ENCODE measurements at places on chromosomes 16 and 17.

DNA sequence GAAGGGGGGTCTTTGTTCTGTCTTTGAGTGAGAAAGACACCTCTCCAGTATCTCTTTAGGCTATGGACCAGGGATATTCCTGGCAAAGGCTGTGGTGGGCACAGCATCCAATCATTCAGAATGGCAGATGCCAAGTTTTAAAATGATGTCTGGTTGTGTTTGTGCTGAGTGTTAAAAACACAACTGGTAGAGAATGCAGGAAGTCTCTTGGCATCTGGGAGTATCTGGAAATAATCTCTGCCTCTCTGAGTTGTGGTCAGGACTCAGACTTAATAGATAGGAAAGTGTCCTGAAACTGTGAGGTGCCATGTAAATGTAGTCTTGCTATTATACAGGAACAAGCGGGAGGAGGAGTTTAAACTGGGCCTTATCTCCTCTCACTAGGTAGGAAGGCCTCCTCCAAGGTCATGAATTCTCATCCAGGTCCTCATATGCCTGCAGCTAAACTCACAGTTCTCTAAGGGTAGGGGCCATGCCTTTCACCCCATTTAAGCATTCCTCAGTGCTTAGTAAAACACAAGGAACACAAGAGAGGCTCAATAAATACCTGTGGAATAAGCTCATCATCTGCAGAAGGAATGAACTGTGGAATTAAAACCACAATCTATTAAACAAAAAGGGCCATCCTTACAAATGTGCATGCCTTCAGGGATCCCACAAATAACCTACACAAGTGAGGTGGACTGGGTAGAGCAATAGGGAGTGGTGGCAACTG is 317.6 kb downstream of the CBLN1 start:
- no peaks in the 10 kb centered on the region for H3K27me3 ChIP-seq
- DNase-seq = no peak
- H3K27ac ChIP-seq = peak overlapping the region; percentile 45

DNA sequence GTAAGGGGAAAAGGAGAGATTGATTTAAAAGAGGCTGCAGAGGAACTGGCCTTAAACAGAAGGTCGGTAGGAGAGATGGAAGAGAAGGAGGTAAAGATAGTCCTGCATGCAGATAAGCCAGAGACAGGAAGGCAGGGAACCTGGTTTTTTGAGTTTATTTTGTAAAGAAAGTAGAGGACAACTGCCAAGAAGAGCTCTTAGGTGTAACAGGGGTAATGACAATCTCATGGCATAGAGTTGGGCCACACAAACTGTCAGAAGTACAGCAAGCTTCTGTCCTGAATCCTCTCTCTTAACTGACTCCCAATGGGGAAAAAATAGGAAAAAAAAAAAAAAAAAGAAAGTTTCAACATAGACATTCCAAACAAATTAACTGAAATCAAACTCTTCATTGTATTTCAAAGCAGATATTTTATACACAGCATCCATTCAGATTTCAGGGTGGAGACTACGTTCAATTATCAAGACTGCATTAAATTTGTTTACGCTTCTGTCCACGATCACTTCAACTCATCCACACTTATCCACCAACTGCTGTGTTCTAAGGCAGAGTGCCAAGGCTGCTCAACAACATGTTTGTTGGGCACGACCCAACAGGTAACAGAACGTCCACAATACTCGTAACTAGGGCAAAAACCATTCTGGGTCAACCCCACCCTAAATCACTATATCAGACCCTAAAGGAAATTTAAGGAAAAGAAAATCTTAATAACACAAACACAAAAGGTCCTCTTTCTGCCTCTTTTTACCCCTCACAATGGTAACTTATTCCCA is 34.9 kb downstream of the USP31 start:
- DNase-seq = no peak
- H3K27ac ChIP-seq = no peak overlapping the region
- H3K4me1 ChIP-seq = no peaks in the 10 kb centered on the region
- no peak overlapping the region for H3K4me3 ChIP-seq

DNA sequence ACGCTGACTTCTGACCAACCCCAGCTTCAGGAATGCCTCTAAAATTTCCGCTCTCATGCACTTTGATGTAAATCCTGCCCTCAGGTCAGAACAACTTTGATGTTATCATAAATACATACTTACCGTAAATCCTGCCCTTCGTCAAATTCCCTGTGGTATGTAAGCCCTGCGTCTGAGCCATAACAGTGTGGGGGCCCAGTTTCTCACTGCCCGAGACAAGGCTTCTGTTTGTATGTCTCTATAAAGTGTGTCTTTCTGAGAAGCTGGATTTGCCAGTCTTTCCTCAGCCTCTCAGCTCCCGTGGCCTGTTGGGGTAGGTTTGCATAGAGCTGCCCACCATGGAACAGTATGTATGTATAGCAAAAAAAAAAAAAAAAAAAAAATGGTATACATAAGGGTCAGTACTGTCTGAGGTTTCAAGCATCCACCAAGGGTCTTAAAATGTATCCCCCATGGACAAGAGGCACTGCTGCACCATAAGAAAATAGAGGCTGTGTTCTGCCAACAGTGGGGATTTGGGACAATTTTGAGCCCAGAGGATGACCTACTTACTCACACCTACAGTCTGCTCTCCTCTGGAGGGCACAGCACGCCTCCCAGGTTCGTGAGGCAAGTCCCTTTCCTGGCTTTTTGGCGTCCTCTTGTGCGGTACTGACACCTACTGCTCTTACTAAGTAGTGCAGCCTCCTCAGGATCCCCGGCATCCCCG is 17.5 kb downstream of the PRMT7 start:
- H3K36me3 ChIP-seq = no peaks in the 10 kb centered on the region
- peak; percentile 80 for DNase-seq
- no peak overlapping the region for H3K4me3 ChIP-seq

DNA sequence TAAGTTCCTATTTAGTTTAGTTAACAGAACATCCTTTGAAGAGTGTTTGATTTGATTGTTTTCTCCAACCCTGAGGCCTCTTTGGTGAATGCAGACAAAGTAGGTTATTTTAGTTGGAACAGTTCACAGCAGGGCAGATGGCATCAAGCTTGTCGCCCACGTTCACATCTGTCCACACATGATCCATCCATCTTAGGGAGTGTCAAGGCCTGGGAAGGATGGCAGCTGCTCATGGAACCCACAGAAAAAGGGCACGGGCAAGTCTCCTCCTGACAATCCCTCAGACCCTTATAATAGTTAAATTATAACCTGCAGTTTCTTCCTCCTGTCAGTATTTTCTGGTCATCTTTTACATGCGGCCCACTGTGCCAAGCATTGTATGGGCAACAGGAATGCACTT is 60.2 kb downstream of the KNOP1 start:
- H3K27ac ChIP-seq = no peak overlapping the region
- DNase-seq = no peak
- no peaks in the 10 kb centered on the region for H3K27me3 ChIP-seq
- no peaks in the 10 kb centered on the region for H3K36me3 ChIP-seq

GRCh38 chr17:51702963-51703360 is 442.6 kb downstream of the UTP18 start:
- no peak for DNase-seq
- no peaks in the 10 kb centered on the region for H3K36me3 ChIP-seq
- no peak overlapping the region for H3K27ac ChIP-seq
- H3K4me3 ChIP-seq = no peak overlapping the region
- no peaks in the 10 kb centered on the region for H3K4me1 ChIP-seq

DNA sequence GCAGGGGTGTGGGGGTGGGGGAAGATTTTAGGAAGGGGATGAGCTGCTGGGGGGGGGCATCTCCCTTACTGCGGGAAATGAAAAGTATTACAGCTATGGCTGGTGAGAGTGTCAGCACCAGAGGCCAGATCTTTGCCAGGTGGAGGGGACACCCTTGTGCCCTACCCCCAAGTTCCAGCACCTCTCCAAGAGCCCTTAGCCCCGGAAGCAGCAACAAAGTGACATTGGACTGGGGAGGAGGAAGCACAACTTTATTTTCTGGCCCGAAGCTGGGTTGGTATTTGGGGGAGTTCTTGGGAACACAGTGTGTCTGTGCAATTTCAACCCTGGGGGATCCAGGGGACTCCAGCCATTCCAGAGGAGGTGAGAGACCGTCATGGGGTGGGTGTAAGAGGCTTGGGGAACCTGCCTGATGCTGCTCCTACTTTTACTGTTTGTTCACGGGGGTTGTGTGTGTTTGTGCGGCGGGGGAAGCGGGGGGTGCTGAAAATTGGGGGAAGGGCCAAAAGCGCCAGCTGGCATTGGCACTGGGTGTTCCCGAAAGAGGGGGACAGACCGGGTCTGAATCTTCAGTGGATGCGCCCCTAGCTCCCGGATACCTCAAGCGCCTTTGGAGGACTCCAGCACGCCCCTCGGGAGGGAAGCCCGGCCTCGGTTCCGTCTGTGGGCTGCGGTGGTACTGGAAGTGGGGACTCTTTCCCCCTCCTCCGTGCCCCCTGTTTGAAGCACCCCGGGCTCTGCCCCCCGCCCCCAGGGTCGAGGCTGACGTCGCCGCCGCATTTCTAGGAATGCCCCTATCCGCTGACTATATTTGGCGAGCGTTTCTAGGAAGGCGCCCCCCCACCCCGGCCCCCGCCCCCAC is 230.3 kb downstream of the MRTFB start:
- H3K27ac ChIP-seq = peak overlapping the region; percentile 76
- peak overlapping the region; percentile 86 for H3K4me3 ChIP-seq
- H3K27me3 ChIP-seq = peaks cover 23% of the 10 kb centered on the region
- DNase-seq = peak; percentile 38
- peaks cover 30% of the 10 kb centered on the region for H3K4me1 ChIP-seq
- H3K36me3 ChIP-seq = no peaks in the 10 kb centered on the region

- no peak overlapping the region for H3K4me3 ChIP-seq
- no peaks in the 10 kb centered on the region for H3K27me3 ChIP-seq
- H3K27ac ChIP-seq = no peak overlapping the region
- H3K4me1 ChIP-seq = peaks cover 4% of the 10 kb centered on the region
Measured at GRCh38 chr17:4422864-4423263, 10.9 kb upstream of the SPNS3 start.

GRCh38 chr17:4467287-4467686 is 31.4 kb upstream of the SPNS2 start:
- H3K27ac ChIP-seq = no peak overlapping the region
- no peaks in the 10 kb centered on the region for H3K4me1 ChIP-seq
- H3K27me3 ChIP-seq = no peaks in the 10 kb centered on the region
- DNase-seq = no peak
- no peak overlapping the region for H3K4me3 ChIP-seq

GRCh38 chr17:76997981-76998531 is 129.9 kb downstream of the MGAT5B start:
- H3K27ac ChIP-seq = no peak overlapping the region
- H3K4me3 ChIP-seq = no peak overlapping the region
- no peaks in the 10 kb centered on the region for H3K4me1 ChIP-seq
- peak; percentile 11 for DNase-seq

DNA sequence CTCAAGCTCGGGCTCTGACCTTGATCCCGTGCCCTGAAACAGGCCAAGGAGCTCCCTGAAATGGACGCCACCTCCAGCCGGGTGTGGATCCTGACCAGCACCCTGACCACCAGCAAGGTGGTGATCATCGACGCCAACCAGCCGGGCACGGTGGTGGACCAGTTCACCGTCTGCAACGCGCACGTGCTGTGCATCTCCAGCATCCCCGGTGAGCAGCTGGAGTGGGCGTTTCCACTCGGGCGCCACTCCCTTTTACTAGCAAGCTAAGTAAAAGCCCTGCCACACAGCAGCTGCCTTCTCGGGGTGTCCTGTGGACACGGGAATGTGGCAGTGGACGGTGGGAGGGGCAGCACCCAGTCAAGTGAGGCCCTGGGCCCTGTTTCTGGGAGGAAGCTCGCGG is 6.4 kb downstream of the NME3 start:
- H3K27ac ChIP-seq = no peak overlapping the region
- H3K4me3 ChIP-seq = no peak overlapping the region
- no peak for DNase-seq
- H3K36me3 ChIP-seq = no peaks in the 10 kb centered on the region
- no peaks in the 10 kb centered on the region for H3K27me3 ChIP-seq

- H3K36me3 ChIP-seq = no peaks in the 10 kb centered on the region
- no peaks in the 10 kb centered on the region for H3K27me3 ChIP-seq
- H3K27ac ChIP-seq = no peak overlapping the region
- peak; percentile 45 for DNase-seq
- H3K4me3 ChIP-seq = no peak overlapping the region
- peaks cover 11% of the 10 kb centered on the region for H3K4me1 ChIP-seq
Measured at GRCh38 chr17:65231662-65232335, 94.6 kb downstream of the RGS9 start.

- H3K4me1 ChIP-seq = peaks cover 26% of the 10 kb centered on the region
- peak overlapping the region; percentile 95 for H3K27ac ChIP-seq
- DNase-seq = no peak
- no peaks in the 10 kb centered on the region for H3K36me3 ChIP-seq
- H3K4me3 ChIP-seq = peak overlapping the region; percentile 46
Measured at GRCh38 chr17:82231312-82231561, 2.4 kb downstream of the SLC16A3 start.

DNA sequence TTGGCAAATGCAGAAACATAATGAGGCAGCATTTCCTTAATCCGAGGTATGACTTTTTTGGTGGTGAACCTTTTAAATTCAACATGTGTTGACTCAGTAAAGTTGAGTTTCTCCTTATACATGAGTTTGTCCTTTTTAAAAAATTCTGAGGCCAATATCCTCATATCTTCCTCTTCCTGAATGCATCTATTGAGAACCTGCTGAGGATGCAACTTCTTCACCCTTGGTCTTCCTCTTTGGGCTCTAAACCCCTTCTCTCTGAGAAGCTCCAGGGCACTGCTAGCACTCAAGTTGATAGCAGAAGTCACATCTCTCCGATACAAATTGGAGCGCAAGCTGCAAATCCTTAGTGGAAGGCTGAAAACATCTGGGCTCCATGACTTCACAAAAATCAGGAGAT is 3.3 kb downstream of the SLFN14 start:
- no peak overlapping the region for H3K27ac ChIP-seq
- DNase-seq = no peak
- H3K36me3 ChIP-seq = no peaks in the 10 kb centered on the region
- H3K4me3 ChIP-seq = no peak overlapping the region
- H3K4me1 ChIP-seq = no peaks in the 10 kb centered on the region
